ENCODE measurements at places on chromosomes 2 and 18. TPM values are rescaled to one million over a fixed set of nuclear protein-coding genes. Genes with fewer than 3 reads are reported as not detected.

DNA sequence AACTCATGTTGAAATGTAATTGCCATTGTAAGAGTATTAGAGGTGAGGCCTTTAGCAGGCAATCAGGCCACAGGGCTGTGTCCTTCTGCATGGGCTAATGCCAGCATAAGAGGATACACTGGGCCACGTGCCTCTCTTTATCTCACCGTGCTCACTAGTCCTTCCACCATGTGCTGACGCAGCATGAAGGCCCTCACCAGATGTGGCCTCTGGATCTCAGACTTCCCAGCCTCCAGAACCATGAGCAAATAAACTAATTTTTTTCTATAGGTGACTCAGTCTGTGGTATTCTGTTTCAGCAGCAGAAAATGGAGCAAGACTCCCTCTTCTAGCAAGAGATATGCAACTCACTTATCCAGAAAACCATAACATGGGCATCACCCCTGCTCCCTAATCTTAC lies 149.7 kb upstream of the ZNF236 start:
- no peak for DNase-seq

NT5DC4 gene
- not detected for total RNA-seq

- no peak for DNase-seq
These were observed 17.6 kb downstream of the FMNL2 start for GRCh38 chr2:152352616-152353015.

- no peak for DNase-seq
These were observed 8.8 kb upstream of the DUSP2 start for GRCh38 chr2:96153991-96154431.

- no peak for DNase-seq
These were observed 52.1 kb downstream of the GTF3C3 start for GRCh38 chr2:196747400-196747799.

RNU2-63P gene
- 40.1 TPM for total RNA-seq

- no peak for DNase-seq
These were observed 22.6 kb downstream of the PRKRA start for GRCh38 chr2:178428396-178428806.

DTNA gene
- 0.58 TPM for total RNA-seq

DNA sequence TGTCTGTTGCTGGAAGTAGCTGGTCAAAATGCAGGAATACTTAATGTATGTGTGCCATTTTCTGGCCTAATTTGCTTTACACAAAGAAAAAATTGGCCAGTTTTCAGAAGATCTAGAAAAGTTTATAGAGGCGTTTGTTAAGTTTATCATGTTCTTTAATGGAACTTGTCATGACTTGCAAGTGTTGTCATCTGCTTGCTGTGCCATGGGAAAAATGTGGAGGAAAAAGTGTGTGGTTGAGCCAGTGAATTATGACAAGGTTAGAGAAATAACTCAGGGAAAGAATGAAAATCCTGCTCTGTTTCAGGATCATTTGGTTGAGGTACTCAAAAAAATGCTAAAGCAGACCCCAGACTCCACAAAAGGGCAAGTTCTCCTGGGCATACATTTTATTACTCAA lies 301.6 kb upstream of the CDH2 start:
- DNase-seq: no peak

DNA sequence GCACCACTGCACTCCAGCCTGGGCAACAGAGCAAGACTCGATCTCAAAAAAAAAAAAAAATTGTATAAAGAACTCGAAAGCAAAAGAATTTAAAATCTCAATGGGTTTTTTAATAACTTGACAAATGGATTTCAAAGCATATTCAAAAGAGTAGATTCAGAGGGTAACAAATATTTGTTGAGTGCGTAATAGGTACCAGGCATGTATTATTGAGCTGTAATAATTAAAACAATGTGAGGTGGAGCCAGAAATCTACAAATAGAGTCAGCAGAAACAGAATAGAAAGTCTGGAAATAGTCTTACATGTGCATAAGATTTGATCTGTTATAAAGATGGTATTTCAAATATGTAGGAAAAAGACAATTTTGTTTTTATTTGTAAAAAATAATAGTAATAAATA lies 19.1 kb upstream of the RAB11FIP5 start:
- DNase-seq: no peak

DAPL1 gene
- total RNA-seq: not detected

SLC5A6 gene
- 81.9 TPM for total RNA-seq

SH2D6 gene
- 0.74 TPM for total RNA-seq

- no peak for DNase-seq
These were observed 438 bp downstream of the HSPE1 start for GRCh38 chr2:197500503-197501131.

DUSP19 gene
- 2.9 TPM for total RNA-seq

DNA sequence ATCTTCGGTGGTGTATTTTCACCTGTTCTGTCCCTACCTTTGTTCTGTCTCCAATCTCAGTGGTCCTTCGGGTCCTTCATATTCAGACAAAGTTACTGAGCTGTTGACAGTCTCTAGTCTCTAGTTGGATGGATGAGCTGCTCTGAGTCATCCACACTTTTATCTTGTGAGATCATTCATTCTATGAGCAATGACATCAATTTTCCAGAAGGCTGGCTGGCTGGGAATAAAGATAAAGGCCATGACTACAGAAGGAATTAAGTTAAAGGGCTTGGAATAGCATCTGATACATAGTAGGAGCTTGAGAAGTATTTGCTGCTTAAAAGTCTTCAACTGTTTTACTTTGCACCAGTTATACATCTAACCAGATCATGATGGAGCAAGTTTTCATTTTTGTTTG lies 43.1 kb upstream of the SLC39A10 start:
- DNase-seq: no peak

DNA sequence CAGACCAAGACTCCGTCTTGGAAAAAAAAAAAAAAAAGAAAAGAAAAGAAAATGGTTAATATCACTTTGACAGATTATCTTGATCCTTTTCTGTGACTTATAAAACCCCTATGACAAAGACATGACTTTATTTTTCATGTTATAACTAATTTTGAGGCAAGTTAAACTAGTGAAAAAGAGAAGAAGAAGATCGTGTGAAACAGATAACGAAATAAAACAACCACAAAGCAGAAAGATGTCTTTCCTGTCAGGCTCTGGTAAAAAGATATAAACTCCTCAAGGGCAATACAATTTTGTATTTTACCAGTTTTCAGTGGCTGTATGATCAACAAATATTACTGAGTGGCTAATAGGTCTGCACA lies 13.4 kb upstream of the RBMS1 start:
- DNase-seq: no peak

GRCh38 chr2:28449488-28450395 lies 46.1 kb upstream of the PLB1 start:
- DNase-seq: peak; percentile 85

GRCh38 chr2:70113359-70114070 lies 26.2 kb downstream of the PCBP1 start:
- DNase-seq: no peak

DNA sequence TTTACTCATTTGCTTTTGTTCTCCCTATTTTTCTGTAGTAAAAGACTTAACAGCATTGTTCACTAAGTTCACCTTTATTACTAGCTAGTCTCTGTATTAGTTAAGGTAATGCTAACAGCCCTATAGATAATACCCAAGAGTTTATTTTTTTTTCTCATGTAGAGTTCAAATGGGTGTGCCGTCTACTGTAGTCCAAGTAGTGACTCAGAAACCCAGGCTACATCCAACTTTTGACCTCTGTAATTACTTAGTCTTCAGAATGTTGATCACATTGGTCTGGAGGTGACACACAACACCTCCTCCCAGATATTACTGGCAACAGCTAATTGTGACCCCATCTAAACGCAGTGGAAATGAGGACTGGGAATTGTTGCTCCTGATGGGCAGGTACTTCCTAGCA lies 7.7 kb downstream of the COQ10B start:
- DNase-seq: no peak

DSC1 gene
- total RNA-seq: 0.93 TPM

- no peak for DNase-seq
These were observed 85.8 kb downstream of the CLHC1 start for GRCh38 chr2:55146263-55146662.

RSAD2 gene
- total RNA-seq: 10.0 TPM

GRCh38 chr2:74146929-74147726 lies 584 bp downstream of the BOLA3 start:
- no peak for DNase-seq

GRCh38 chr2:231170055-231170454 lies 28.4 kb upstream of the ARMC9 start:
- DNase-seq: no peak

DNA sequence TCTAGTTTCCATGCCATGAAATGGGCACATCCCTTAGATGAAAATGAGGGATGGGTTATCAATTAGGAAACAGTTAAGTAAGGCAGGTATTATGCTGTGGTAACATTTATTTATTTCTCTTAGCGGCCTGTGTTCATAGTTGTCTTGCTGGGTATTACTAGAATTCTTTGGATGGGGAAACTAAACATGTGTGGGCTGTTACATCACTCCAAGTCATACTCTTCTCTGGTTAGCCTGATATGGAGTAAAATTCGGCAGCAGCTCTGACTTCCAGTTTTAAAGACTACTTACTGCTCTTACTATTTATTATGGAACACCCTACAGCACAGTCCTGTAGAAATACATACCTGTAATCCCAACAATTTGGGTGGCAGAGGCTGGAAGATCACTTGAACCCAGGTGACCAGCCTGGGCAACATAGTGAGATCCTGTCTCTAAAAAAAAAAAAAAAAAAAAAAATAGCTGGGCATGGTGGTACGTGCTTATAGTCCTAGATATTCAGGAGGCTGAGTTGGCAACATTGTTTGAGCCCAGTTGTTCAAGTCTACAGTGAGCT lies 33.1 kb upstream of the RASGRP3 start:
- DNase-seq: no peak

DNA sequence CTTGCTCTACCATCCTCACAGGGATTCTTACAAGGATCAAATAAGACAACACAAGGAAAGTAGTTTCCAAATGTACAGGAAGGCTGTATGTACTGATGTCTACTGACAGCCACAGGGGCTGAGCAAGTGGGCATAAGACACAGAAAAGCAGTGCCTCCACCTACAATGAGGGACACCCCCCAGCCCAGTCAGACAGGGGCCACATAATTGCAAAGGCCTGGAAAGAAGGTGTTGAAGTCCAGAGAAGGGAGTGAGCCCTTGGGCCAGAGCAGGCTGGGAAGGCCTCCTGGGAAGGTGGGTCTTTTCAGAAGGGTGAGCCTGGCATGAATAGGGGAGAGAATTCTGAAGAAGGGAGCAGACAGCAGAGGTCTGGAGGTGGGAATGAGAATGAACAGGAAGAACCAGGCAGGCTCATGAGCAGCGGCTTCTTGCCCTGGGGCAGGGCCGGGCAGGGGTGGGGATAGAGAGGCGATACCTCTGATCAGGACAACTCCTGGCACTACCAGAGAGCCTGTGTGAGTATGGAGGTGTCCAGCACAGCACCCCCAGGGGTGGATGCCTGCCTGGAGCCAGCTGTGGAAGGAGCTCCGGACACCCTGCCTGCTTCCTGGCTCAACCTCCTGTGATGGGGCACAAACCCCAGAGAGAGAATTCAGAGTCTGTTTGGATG lies 30.1 kb downstream of the HS1BP3 start:
- DNase-seq: no peak

RBKS gene
- total RNA-seq: 5.4 TPM

SERPINE2 gene
- total RNA-seq: 33.7 TPM

GRCh38 chr2:172762574-172762973 lies 26.9 kb downstream of the RAPGEF4 start:
- DNase-seq: no peak

- no peak for DNase-seq
These were observed 4.9 kb upstream of the XPO1 start for GRCh38 chr2:61543062-61543461.

GRCh38 chr18:25335062-25335461 lies 16.9 kb downstream of the ZNF521 start:
- no peak for DNase-seq

DNA sequence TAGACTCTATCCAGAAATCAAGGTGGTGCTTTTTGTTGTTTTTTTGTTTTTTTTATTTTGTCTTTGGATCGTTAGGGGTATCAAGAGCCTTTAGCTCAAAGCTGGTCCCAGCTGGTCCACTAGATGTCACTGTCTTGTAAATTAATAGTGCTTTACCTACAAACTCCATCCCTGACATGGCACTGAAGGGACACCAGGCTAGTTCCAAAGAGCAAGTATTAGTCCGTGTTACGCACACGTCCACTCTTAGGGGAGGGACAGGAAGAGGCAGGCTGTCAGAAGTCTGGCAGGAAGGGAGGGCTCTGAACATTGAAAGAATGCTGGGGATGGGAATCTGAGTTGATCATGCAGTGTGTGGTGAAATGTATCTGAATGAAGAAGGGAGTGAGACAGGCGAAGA lies 85.9 kb upstream of the CCBE1 start:
- DNase-seq: no peak

DNA sequence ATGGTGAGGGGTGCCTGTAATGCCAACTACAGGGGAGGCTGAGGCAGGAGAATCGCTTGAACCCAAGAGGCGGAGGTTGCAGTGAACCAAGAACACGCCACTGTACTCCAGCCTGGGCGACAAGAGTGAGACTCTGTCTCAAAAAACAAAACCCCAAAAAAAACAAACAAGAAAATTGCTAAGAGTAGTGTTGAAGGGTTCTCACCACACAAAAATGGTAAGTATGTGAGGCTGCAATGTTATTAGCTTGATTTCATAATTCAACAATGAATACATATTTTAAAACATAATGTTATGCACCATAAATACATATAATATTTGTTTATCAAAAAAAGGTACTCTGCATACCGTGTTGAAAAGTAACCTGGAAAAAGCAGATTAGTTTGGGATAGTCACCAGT lies 45.8 kb downstream of the PSMG2 start:
- DNase-seq: no peak

- DNase-seq: no peak
These were observed 181.3 kb downstream of the CTIF start for GRCh38 chr18:48719974-48720654.

GRCh38 chr2:12709207-12709522 lies 7.6 kb upstream of the TRIB2 start:
- DNase-seq: no peak

TUBB8B gene
- not detected for total RNA-seq

GRCh38 chr2:225019105-225019504 lies 23.2 kb downstream of the DOCK10 start:
- DNase-seq: no peak

CCDC85A gene
- not detected for total RNA-seq

DNA sequence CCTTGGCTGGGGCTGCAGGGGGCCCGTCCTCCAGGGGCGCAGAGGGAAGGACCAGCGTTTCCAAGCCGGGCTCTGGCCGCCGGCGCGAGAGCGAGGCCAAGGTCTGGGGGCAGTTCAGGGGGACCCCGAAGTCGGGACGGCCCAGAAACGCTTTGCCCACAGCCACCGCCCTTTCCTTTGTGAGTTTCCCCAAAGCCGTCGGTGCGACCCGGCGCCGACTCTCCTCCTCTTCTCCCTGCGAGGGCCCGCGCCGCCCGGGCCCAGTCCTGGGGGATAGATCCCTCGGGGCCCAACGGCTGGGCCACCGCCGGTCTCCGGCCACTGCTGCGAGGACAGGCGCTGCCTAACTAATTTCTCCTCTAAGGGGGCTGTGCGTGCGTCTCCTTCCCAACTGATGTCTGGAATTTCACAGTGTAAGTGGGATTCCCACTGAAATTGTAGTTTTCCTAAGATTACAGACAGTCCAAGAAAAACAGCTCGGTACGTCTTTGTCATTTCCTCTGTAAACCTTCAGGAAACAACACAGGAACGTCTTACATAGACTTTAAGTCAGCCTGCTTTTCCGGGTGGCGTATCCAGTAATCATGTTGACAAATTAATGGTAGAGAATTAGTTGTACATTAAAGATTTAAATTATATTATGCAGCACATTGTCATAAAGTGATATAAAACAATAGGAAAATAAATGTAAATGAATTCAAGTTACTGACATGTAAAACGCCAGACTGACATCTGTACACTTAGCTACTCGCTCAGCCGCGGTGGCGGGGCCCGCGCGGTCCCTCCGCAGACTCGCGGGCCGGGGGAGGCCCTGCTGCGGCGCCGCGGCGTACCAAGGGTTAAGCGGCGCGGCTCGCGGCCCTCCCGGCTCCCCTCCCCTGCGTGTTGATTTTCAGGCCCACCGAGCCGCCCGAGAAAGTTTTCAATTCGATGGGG lies 139.4 kb upstream of the SIX3 start:
- peak; percentile 8 for DNase-seq

Data from activated naive CD8-positive, alpha-beta T cell treated with anti-CD3 and anti-CD28 coated beads for 36 hours (primary cell).